ENCODE measurements at places on chromosomes 7 and 10.

GRCh38 chr7:21624320-21624719 is 81.5 kb downstream of the DNAH11 start:
- DNase-seq, result no peak

GRCh38 chr10:12663863-12664262 is 314.5 kb downstream of the CAMK1D start:
- DNase-seq, result no peak

GRCh38 chr7:30366606-30367005 is 82.2 kb downstream of the ZNRF2 start:
- no peak for DNase-seq

GRCh38 chr7:87702326-87702725 is 74.1 kb downstream of the RUNDC3B start:
- DNase-seq, result no peak

DNA sequence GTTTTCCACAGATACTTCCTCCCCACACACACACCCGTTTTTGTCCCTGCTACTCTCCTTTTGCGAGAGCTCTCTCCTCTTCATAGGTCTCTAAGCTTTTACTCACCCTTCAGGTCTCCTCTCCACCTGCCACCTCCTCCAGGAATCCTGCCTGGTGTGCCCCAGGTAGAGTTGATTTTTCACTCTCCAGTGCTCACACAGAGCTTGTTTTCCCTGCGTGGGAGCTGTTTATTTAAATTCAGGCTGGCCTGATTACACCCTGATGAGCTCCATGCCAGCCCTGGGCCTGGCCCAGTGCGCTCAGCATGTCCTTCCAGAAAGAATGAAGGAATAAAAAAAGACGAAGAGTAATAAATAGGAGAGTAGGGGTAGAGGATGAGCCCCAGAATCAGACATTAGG is 7.5 kb upstream of the CLDN4 start:
- DNase-seq, result no peak

All from CD4-positive, alpha-beta T cell (primary cell).